ENCODE measurements at places on chromosomes 5 and 9.

- DNase-seq: no peak
These were observed 416.5 kb upstream of the CCNH start for GRCh38 chr5:87829217-87829551.

DNA sequence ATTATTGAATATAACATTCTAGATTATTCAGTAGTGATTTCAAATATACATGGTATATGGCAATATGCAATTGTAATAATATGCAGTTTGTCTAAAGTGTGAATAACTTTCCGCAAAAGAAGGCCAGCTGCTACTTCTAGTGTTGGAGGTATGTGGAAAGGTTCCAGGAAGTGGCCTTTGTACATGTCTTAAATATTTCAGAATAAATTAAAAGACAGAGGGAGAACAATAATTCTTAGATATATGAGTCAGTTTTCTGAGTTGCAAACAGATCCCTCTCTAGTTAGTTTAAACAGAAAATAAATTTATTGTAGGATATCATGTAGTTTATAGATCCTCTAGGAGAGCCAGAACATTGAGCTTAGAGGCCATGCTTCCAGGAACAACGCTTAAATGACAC lies 210.8 kb upstream of the ELL2 start:
- no peak for DNase-seq

DNA sequence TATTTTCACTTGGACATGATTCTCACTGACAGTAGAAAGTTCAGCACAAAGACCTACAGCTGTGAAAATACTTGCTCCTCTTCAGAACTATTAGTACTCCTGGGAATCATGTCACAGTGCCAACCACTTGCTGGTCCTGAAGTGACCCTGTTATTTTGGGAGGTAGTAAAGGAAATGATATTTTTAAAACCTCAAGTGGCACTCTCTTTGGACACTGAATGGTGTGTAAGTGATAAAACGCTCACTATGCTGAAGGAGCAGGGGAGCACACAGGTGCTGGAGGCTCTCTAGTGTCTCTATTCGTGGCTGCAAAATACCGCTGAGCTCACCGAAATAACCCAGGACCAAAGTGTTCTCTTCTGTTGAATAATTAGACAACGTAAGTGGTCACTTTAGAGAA lies 76.9 kb upstream of the SPATA31D4 start:
- DNase-seq: no peak

GRCh38 chr5:143427122-143427735 lies 23.7 kb upstream of the NR3C1 start:
- no peak for DNase-seq

- no peak for DNase-seq
These were observed 291.9 kb downstream of the COX7C start for GRCh38 chr5:86909418-86910295.

DNA sequence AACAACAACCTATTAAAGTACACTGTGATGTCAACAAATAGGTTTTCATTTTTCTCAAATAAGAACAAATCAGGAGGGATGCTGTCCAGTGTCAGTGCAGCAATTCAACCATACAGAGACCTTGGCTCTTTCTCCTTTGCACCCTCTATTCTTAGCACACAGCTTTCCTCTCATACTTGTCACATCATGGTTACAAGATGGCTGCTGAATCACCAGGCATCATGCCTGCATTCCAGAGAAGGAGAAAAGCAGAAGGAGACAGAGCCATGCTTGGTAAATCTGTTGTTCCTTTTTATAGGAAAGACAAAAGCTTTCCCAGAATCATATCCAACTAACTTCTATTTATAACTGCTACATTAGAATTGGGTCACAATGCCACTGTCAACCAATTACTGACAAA lies 124.7 kb upstream of the VLDLR start:
- DNase-seq: no peak

- no peak for DNase-seq
These were observed 840.4 kb upstream of the WWC1 start for GRCh38 chr5:167451076-167451475.

DNA sequence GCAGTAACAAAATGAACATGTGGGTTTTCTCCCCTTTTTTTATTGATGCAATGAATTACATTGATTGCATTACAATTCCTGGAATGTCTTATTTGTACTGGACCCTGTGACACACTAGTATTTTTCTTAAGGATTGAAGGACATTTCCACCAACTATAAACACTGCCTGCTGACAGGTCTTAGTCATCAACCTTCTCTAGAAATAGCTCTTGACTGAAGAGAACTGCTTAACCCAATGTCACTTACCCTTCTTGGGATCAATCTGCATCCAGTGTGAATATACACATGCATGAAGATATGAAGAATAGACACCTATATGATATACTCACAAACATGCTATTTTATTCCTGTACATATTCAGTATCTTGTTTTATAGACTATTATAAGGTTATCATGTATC lies 130.6 kb downstream of the FBXO38 start:
- no peak for DNase-seq

GRCh38 chr5:43215073-43215631 lies 23.1 kb downstream of the NIM1K start:
- DNase-seq: no peak

- DNase-seq: no peak
These were observed 8.9 kb upstream of the PCAT7 start for GRCh38 chr9:94545940-94546339.

DNA sequence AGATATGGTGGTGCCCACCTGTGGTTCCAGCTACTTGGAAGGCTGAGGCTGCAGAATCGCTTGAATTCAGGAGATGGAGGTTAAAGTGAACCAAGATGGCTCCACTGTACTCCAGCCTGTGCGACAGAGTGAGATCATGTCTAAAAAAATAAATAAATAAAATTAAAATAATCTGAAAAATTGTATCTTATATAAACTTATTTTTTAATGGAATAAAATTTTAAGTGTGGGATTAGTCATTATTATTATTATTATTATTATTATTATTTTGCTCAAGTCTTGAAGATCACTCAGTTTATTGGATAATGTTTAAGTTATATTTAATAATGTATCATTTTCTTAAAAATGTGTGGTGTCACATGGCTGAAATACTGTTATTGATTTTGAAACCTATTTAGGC lies 688.0 kb upstream of the COX7C start:
- DNase-seq: no peak

DNA sequence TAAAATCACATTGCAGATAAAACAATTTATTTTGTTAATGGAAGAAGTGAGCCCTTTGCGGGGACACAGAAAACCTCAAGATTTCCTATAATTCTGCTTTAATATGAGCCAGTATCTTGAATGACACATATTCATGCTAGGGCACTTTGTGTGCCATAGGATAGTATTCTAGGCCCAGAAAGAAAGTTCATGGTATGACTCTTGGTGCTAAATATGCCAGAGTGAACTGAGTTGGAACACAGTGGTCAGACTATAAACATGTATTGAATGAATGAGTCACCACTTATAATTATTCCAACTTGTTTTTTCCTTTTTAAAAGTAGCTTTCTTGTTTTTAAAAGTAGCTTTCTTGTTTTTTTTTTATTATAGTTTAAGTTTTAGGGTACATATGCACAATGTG lies 46.0 kb downstream of the ADAMTS19 start:
- DNase-seq: no peak

DNA sequence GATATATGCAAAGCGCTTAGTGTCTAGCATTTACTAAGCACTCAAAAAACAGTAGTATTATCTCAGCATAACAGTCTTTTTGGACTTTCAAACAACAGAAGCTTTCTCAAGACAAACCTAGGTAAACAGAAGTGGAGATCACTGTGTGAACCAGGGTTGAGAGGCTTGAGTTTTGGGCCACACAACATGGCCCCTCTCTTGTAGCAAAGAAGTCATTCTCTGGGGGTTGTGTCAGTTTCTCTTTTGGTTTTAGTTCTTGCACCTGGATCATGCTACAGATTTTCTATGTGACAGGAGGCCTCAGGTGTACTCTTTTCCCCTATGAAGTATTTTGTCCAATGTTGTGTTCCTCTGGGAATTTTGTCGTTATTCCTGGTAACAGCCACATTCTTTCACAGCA lies 30.0 kb downstream of the INSYN2B start:
- no peak for DNase-seq

DNA sequence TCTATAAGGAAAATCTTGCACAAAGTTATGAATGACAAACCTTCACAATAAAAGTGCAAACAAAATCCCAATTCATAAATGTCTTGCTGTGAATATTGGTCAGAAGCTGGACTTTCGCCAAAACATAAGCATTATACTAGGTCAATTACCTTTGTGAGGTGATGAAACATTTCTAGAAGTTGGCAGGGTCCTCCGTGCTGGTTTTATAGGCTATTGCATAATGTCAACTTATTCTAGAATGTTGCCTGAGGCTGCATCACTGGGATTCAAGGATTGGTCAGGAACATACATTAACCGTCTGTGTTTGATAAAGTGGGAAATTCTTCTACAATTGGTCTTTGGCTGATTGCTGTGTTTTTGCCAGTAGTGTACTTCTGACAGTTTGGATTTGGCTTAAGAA lies 49.8 kb upstream of the PALM2AKAP2 start:
- DNase-seq: no peak

DNA sequence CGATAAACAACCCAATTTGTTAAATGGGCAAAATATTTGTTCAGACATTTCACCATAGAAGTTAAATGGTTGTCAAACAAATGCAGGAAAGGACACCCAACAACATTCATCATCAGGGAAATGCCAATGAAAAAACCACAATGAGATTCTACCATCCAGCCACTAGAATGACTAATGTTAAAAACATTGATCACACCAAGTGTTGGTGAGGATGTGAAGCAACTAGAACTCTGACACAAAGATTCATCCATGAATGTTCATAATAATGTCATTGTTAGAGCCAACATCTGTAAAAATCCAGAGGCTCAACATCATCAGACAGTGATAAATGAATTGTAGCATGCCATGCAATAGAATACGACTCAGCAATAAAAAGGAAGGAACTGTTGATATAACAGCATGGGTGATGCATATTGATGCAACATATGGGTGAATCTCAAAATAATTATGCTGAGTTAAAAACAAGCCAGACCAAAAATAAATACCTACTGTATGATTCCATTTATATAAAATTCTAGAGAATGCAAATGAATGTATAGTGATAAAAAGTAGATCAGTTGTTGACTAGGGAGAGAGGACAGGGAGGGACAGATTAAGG lies 55.9 kb upstream of the UNC5A start:
- no peak for DNase-seq

- no peak for DNase-seq
These were observed 503.4 kb downstream of the PDE4D start for GRCh38 chr5:59390074-59390659.

- no peak for DNase-seq
These were observed 7.0 kb downstream of the SCAMP1 start for GRCh38 chr5:78367318-78367991.

DNA sequence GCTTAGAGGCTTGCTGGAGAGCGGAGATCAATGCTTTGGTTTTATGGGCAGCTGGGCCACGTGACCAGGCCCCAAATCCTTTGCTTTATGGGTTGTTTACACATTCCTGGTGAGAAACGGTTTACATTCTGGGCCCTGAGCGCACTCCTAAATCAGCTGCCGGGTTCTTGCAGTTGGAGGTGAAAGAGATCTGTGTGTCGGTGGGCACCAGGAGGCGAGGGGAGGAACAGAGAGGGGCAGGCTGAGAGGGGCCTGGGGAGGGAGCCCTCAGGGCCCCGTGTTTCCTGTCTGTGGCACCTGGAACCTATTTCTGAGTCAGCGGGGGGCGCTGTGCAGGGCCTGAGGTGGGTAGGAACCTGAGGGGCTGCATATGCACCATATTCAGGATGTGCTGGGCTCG lies 63.5 kb upstream of the HAND1 start:
- DNase-seq: no peak

- DNase-seq: no peak
These were observed 33.8 kb upstream of the PANK3 start for GRCh38 chr5:168612996-168613395.

DNA sequence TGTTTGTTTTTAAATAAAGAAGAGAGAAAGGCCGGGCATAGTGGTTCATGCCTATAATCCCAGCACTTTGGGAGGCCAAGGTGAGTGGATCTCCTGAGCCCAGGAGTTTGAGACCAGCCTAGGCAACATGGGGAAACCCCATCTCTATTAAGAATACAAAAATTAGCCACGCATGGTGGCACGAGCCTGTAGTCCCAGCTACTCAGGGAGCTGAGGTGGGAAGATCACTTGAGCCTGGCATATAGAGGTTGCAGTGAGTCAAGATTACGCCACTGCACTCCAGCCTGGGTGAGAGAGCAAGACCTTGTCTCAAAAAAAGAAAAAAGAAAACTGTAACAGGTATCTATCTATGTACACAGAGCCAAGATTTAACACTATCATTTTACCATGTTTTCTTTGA lies 34.2 kb upstream of the CDC42SE2 start:
- no peak for DNase-seq

DNA sequence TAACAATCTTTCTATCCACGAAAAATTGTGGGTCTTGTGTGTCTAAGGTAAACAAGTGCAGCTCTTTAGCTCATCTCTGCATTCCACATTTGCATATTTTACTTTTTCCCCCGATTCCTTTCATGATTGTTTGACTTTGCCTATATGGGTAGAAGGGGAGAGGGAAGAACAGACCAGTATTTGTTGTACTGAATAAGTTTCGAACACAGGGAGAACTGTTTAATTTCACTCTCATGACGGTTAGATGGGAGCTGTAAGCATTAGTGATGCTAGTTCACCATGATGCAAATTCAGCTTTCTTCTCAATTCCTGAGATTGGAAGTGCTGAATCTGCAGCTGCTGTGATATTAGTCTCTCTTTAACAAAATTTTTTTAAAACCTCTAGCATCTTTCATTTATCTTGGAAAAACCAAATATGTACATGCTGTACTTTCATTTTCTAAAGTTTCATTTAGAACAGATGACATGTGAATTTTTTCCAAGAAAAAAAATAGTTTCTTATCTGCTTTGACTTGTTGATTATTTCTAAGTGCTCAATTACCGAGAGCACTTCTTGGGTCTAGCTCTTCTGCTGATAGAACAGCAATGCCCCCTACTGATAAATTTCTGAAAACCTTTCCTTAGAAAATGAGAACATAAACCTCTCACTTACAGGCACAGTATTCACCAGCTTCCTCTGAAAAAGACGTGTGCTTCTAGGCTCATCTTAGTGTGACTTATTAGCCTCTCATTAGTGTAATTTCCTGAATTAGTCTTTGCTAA lies 149.5 kb downstream of the BAAT start:
- DNase-seq: no peak

DNA sequence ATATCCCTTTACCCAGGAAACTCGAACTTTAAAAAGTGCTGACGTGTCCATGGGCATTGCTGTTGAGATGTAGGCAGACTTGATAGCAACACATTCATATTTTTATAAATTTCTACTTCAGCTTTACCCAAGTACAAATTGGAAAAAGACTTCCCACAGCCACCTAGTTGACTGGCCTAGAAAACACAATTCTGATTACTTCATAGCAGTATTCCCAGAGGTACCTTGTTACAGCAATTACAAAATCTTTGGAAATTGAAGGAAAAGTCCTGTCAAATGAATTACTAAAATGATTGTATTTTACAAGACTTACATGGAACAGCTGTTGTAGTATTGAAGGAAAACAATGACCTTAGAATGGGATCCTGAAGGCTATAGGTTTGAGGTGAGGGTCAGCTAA lies 130.7 kb upstream of the NREP start:
- DNase-seq: no peak

Measured in ascending aorta (tissue), 2 donors.